ENCODE measurements at places on chromosomes 16 and 17.

- DNase-seq, result no peak
Observed at GRCh38 chr17:2899906-2900305, 103.7 kb downstream of the RAP1GAP2 start.

DNA sequence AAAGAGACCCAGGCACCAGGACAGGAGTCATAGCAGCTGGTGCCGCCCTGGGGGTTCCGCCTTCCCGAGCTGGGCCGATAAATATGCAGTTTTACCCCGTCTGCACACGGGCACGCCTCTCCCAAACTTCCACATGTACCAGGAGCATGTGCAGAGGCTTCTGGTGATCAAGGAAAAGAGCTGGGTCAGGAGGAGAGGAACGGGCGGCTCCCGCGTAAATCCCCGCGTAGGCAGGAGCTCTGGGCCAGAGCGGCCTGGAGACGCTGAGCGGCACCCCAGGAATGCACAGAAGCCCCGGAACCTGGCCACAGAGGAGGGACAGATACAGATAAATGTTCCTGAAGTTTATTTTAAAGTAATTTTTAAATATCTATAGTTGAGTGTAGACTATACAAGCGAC lies 46.6 kb upstream of the METRNL start:
- no peak for DNase-seq

- peak; percentile 17 for DNase-seq
Observed at GRCh38 chr16:74480150-74481029, 59.1 kb upstream of the CLEC18B start.

- DNase-seq, result no peak
Observed at GRCh38 chr16:53651357-53651756, 52.3 kb downstream of the RPGRIP1L start.

DNA sequence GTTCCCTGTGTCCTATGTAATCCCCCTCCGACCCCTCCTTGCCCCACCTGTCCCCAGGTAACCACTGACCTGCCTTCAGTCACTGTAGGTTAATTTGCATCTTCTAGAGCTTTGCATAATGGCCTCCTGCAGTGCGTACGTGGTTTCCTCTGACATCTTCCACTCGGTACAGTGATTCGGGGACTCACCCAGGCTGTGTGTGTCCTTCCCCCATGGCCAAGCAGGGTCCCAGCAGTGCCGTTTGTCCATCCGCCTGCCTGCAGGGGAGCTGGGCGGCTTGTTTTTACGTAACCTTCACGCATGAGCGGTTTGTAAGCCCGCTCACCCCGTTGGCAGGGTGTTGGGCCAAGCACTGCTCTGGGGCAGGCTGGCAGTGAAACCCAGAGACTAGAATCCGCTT lies 7.9 kb downstream of the MAPK8IP3 start:
- no peak for DNase-seq

DNA sequence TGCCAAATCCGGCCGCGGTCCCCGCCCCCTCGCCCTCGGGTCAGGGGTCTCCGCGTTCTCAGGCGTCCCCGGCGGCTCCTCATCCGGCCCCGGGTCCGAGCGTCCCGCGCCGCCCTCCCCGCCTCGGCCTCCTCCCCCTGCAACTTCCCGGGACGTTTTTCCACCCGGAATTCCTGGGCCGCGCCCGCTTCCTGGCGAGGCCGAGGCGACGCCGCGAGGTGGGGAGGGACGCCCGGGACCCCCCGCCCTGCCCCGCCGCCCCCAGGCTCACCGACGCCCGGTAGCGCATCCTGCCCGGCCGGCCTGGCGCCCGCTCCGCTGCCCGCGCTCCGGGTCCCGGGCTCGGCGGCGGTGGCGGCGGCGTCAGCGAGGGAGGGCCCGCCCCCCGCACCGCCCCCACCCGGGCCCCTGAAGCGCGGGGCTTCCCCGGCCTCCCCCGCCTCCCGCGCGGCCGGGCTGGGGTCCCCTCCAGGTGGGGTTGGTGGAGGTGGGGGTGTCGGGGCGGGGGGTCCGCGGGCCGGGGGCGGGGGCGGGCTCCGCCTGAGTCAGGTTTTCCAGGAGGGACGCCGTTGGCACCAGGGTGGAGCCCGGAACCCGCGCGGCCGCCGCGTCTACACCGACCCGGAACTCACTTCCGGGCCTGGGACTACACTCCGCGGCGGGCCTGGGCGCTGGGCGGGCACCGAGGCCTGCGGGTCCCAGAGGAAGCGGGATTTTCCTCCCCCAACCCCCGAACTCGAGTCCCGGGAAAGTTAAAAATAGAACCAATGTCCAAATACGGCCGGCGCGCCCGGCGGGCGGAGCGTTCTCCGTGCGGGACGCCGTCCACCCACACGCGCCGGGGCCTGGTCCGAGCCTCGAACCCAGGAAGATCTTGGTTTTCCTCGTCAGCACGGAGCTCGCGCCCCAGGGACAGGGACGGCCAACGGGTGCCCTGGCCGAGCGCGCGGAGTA lies 6.8 kb downstream of the MYO1C start:
- peak; percentile 46 for DNase-seq
